Activated CD4-positive, alpha-beta T cell treated with anti-CD3 and anti-CD28 coated beads, Interleukin-2, amount 50 U/mL, for 48 hours (primary cell): ENCODE measurements at places on chromosomes 7 and 10.

GRCh38 chr10:54009672-54010071, 791.4 kb downstream of the PCDH15 start:
- DNase-seq, result no peak

- no peak for DNase-seq
These were observed 236.3 kb downstream of the SDK1 start for GRCh38 chr7:3537210-3537875.

GRCh38 chr10:6108072-6108471, 19.2 kb downstream of the RBM17 start:
- no peak for DNase-seq

DNA sequence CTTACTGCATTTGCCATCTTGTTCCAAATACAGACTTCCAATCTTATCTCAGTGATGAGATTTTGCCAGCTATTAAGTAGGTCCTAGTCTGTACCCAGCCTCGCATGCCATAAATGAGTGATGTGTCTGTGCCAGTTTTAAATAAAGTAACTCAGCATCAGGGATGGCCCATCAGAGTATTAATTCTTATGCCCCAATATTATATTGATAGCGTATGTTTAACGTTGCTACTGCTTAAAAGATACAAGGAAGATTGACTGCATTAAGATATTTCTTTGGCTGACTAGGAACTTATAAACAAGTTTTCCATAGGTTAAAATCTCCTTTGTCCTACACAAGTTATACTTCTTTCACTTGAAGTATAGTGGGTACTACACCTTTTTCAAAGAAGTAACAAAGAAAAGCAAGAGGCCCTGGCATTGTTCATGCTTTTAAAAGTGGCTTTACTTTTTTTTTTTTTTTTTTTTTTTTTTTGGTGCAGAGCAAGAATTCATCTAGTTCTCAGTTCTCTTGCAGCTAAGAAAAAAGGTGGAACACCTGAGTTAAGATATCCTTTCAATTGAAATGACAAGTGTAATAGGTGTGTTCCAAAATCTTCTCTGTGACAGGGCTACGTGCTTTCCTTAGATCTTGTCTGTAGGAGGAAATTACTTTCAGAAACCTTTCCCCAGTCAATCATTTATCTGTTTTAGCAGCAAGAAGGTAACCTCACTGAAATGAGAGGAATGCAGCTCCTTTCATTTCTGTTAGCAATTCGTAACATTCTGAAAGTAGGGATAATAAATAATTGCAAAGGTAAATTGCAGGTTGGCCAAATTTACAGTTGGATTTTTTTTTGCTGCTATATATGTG, 245.0 kb downstream of the CELF2 start:
- DNase-seq, result no peak

DNA sequence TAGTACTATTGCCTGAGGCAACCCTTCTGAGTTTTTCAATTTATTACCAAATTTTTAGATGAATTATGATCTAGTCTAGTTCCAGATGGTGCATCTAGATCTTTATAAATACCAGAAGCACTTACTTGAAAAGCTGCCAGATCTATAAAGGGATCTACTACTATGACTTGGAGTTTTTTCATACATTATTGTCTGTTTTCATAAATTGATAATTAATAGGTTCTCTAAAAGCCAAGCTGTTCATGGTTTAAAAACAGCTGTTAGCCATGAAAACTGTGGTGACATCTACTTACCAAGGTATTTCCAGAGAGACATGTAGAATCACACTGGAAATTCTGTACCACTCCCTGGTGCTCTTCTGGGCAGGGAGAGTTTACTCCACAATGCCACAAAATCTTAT, 786.5 kb upstream of the C7orf33 start:
- DNase-seq, result no peak
